Foreskin melanocyte (primary cell): ENCODE measurements at places on chromosomes 2 and 18.
A peak's percentile ranks its signal among the peaks of the same experiment; 100 is the strongest.

GRCh38 chr2:172094294-172095145, 8.2 kb downstream of the DLX2 start:
- DNase-seq = no peak

DNA sequence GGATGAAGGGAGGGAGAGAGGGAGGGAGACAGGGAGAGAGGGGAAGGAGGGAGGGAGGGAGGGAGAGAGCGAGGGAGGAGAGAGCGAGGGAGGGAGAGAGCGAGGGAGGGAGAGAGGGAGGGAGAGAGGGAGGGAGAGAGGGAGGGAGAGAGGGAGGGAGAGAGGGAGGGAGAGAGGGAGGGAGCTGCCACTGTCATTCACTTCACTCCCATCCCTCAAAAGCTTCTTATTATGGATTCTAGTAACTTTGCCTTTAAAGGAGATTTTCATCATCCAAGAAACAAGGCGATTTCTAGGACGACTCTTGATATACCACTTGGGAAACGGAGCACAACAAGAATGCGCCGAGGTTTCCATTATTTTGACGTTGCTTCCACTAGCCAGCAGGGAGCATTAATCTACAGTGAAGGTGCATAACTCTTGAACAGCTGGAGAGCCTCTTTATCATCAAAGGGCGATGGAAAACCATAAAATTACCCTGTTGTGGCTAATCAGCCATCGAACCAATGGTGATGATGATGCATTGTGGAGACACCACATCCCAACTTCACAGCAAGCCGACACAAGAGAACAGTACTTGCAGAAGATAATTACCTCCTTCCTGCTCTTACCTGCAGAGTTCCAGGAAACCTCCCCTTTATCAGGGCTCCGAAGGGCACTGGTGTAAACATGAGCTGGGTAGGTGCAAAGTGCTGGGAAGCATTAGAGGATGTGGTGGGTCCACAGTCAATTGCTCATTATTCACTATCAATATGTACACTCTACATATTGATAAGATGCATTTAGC, 130.5 kb downstream of the EIPR1 start:
- DNase-seq = no peak

DNA sequence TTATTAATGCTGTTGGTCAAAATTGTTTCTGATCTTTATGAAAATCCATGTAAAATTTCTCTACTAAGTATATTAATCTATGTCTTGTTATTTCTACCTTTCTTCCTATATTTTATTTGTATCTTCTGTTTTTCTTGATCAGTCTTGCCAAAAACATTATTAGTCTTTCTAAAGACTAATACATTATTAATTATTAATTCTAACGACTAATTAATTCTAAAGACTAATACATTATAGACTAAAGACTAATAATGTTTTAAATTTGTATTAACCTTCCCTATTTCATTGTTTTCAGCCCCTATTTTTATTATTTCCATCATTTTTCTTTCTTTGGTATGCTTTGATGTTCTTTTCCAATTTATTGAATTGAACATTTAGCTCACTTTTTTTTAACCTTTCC, 27.7 kb downstream of the NEURL3 start:
- no peak for DNase-seq

GRCh38 chr2:119122663-119123062, 35.9 kb downstream of the C1QL2 start:
- DNase-seq = no peak

GRCh38 chr2:109185338-109185737, 56.3 kb downstream of the SH3RF3 start:
- DNase-seq = no peak

- peak; percentile 27 for DNase-seq
Observed at GRCh38 chr2:155372969-155373368, 674.5 kb downstream of the KCNJ3 start.

GRCh38 chr2:159136391-159136790, 150.1 kb downstream of the WDSUB1 start:
- no peak for DNase-seq

- no peak for DNase-seq
Observed at GRCh38 chr2:55519938-55520885, 694 bp downstream of the CFAP36 start.

GRCh38 chr2:57880967-57881366, 165.6 kb upstream of the VRK2 start:
- no peak for DNase-seq

- DNase-seq = no peak
Observed at GRCh38 chr2:204109681-204110080, 173.1 kb downstream of the ICOS start.

GRCh38 chr2:151833984-151834383, 5.8 kb upstream of the ARL5A start:
- no peak for DNase-seq
